ENCODE measurements at places on chromosomes 13 and 19.

GRCh38 chr19:16146112-16146511 is 2.6 kb downstream of the HSH2D start:
- DNase-seq = peak; percentile 24

GRCh38 chr19:38264486-38265212 is at the start of gene SPINT2:
Gene SPINT2, plus strand, starts transcription at chr19:38264573. Its CDS starts 320 bp downstream, at chr19:38264893.
- peak; percentile 5 for DNase-seq

DNA sequence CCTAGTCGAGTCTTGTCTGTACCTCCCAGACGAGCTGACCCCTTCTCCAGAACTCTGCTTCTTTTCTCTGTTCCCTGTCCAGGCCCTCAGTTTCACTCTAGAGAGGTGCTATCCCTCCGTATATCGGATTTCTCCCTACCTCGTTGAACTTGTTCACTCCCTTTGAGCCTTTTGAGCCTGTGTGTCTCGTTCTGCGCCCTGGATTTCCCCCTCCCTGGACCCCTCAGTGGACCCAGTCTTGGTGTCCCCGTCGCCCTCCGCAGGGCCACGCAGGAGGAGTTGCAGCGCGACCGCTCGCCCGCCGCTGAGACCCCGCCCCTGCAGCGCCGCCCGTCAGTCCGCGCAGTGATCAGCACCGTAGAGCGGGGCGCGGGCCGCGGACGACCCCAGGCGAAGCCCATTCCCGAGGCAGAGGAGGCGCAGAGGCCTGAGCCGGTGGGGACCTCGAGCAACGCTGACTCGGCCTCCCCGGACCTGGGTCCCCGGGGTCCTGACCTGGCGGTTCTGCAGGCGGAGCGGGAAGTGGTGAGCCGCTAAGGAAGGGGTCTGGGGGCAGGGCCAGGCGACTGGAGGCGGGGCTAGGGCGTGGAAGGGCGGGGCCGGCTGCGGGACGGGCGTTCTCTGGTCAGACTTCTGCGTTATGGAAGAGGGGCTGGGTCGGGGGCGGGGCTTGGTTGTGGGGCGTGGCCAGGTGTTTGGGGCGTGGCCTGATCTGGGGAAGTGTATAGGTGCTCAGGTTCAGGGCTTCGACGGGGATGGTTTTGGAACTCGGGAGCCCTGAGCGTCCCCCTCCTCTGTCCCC is 5.5 kb downstream of the EPS8L1 start:
- DNase-seq = peak; percentile 76

DNA sequence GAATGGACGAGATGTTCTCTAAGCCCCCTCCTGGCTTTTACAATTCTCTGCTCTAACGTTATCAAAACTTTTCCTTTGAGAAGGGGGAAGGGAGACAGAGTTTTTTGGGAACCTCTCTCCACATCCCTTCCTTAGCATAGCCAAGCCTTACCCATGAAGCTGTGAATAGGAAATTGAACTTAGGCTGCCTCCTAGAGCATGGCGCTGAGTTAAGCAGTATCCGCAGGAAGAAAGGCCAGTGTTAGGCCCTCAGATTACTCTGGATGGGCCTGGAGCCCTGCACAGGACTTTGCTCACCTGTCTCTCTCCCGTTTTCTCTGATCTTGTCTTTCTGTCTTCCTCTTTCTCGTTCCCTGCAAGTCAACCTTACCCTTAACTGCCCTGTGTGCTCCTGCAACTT is 39.6 kb downstream of the CYP2B6 start:
- no peak for DNase-seq

DNA sequence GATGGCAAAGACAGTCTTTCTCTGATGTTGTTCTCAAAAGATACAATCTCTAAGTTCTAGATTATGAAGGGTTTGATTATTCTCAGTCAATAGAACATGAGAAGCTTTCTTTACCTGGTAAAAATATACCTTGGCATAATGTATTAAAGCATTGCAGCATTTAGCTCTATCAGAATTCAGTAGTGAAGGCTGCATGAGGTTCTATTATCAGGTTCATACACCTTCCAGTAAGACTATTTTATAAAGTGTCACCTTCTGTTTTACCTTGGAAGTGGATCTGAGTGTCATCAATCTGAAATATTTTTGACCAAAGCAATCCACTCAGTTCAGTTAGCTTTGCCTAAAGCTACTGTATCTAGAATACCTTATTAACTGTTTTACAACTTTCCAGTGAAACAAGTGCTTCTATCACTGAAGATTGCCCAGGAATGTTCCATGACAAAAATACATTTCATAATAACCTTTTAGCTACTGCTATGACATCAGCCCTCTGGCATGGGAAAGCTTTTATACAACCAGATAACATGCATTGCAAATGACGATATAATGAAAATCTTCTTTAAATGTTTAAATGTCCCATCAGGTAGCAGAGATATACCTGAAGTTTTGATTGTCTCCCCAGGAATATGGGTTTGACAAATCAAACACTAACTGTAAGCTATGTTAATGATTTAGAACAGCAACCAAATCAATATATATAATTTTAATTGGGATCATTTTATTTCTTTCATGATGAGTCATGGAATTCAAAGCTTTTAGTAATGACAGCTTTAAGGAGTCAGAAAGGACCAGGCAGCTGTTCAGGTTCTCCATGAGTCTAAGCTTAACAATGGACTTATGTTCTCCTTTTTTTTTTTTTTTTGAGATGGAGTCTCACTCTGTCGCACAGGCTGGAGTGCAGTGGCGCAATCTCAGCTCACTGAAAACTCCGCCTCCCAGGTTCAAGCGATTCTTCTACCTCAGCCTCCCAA is 72.2 kb downstream of the UFM1 start:
- no peak for DNase-seq

- peak; percentile 65 for DNase-seq
Observed at GRCh38 chr19:8578642-8579265, 1.5 kb upstream of the MYO1F start.

DNA sequence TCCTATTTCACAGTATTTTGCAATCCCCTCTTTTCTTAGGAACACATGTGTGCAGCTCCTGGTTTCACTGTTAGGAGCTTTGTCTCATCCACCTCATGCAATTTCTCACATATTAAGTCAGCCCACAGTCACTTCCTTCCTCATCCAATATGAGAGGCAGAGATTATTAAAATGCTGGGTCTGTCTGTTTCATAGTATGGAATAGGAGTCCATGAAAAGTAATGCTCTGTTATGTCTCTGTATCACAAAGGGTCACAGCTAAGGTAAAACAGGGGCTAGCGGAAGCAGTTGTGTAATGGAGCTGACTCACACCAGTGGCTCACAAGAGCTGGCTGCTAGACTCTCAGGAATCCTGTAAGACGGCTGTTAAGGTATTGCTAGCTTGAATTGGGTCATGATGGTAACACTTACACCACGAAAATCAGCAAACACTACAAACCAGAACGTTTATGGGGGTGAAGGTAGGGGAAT is 216.5 kb downstream of the EFNB2 start:
- DNase-seq = no peak

GRCh38 chr13:50153401-50153800 is 138.2 kb downstream of the KCNRG start:
- DNase-seq = no peak

Measured in CD14-positive monocyte (primary cell).